Chondrocyte (in vitro differentiated cells): ENCODE measurements at places on chromosomes 12 and 14. TPM values are rescaled to one million over a fixed set of nuclear protein-coding genes. Genes with fewer than 3 reads are reported as not detected.

Gene MORN3
- total RNA-seq: 0.10 to 0.44 TPM (median 0.15 TPM) in 3 replicates

Gene SCNN1A
- 0.87 to 2.6 TPM (median 1.9 TPM) in 3 replicates for total RNA-seq

DNA sequence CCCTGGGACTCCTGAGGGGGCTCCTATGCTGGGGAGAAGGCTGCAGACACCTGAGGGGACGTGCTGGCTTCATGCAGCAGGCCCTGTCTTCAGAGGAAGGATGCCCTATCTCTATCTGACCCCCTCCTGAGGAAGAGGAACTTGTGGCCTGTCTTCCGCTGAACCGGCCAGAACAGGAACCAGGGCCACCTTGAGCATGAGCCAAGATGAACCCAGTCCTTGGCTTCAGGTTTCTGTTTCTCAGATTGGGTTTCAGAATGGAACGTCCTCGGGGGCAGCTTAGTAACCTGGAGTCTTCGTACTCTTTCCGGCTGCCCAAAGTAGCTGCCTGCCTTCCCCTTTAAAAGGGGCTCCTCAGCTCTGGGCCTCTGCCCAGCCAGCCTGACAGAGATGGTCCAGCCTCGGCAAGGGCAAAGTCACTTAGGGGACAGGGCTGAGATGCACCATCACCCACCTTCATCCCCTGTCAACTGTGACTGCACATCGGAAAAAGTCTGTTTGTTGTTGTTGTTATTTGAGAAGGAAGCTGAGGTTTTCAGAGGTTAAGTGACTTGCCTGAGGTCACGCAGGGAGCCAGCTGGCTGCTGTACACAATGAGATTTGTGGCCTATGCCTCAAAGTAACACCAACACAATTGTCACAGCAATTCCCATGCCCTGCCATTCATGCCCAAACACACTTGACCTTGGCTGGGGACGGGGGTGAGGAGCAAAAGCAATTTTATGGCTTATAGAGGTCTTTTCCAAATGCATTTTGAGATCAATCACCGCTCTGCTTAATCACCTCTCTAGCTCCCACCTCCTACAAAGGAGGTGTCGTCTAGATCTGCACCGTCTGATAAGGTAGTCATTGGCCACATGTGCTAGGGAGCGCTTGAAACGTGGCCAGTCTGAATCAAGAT lies 13.4 kb downstream of the ASB2 start:
- H3K4me1 ChIP-seq: peaks cover 33% of the 10 kb centered on the region
- no peak overlapping the region for H3K27ac ChIP-seq
- DNase-seq: no peak

Gene PTGDR
- 0.07 TPM in 1 of 3 replicates, not detected in the others for total RNA-seq

DNA sequence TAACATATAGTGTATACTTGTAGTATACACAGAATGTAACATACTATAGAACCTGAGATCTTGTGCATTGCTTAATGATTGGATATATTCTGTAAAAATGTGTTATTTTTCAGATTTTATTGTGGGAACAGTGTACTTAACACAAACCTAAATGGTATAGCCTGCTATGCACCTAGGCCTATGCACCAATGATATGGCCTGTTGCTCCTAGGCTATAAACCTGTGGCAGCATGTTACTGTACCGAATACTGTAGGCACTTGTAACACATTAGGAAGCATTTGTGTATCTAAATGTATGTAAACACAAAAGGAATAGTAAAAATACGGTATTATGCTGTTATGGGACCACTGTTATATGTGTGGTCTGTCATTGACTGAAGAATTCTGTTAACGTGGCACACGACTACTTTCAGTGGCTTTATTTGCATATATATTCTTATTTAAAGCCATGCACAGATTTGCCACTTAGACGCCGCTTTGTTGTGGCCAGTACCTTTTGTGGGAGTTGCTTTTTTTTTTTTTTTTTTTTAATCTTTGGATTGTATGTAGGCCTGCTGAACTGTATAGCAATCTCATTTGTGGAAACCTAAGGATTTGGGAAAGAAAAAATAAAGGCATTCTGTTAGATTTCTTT lies 7.4 kb downstream of the PAPOLA start:
- H3K4me1 ChIP-seq: peaks cover 54% of the 10 kb centered on the region
- no peaks in the 10 kb centered on the region for H3K36me3 ChIP-seq
- no peak for DNase-seq
- H3K27ac ChIP-seq: no peak overlapping the region
